ENCODE measurements at places on chromosomes 4 and X. TPM values are rescaled to one million over a fixed set of nuclear protein-coding genes. Genes with fewer than 3 reads are reported as not detected.

The GLRA3 gene
- not detected for total RNA-seq

The ARHGAP36 gene
- 0.93 TPM for total RNA-seq

DNA sequence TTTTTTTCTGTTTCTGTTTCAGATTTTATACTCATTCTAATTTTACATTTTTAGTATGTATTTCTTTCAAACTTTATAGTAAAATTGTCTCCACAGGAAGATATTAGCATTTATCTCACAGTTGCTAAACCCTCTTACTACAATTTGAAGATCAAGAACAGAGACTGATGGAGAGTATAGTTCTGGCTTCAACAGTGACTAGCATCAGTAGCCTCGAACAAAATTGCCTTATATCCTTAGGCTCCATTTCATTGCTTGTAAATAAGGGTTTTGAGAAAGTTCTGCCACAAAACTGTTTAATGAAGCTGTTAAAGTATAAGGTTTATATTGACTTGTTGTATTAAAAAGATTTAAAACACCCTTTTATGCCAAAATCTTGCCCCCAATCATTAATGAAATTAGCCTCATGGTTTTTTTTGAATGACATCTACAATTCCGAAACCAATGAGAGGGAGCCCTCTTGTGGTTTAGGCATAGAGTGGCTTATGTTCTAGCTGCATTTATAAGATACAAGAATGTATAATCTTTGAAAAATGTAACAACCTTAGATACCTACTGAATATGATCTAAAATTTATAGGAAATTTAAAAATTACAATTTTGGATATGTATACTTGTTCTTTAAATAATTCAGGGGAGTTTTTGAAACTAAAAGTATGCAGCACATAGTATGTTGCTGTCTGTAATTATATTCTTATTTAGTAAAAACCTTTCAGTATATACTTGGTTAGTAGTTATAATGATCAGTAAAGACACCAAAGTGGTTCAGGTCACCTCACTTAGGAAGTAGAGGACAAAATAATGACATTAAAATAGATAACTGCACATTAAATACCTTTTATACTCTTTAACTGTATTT, 109.8 kb upstream of the HPGD start:
- no peak for DNase-seq

DNA sequence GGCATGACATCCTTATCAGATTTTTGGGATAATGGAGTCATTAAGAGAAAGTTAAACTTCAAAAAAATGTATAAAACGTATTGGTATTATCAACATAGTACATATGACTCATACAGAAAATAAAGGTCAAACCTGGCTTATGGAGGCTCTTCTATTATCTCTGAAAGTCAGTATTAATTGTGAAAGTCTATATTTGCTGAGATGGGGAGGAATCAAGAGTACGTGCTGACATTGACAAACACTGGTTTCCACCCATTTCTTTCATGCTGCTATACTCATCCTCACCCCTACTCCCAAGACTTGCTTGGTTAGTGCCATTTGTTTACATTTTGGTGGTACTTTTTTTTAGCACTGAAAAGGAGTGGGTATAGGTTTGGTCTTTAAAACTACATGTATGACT, 30.8 kb upstream of the PLA2G12A start:
- DNase-seq: no peak

Measured in endodermal cell (in vitro differentiated cells).